ENCODE measurements at places on chromosomes 7 and 10. TPM values are rescaled to one million over a fixed set of nuclear protein-coding genes. Genes with fewer than 3 reads are reported as not detected.
A peak's percentile ranks its signal among the peaks of the same experiment; 100 is the strongest.

DNA sequence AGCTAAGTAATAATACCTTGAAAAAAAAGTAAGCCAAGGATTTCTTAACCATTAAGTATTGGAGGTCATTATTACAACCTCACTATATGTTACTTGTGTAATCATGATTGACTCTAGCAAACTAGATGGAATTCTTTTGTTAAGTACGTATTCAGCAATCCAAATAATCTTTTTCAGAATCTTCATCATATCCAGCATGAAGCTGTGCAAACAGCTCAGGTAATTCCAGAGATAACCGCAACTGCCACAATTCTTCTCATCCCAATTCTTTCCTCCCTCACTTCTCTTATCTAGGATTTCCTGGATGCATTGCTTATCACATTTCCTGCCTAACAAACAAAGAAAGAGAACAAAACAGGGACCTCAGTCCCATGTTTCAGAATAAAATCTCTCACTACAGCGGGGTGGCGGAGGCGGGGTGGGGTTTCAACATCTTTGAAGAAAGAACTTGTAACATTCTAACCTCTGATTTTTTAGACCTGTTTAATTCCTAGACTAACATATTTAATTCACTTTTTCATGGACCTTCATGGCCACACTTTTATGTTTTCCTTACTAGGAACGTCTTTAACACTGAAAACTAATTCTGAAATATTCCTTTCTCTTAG lies 156.5 kb downstream of the POM121L12 start:
- no peak for DNase-seq

DNA sequence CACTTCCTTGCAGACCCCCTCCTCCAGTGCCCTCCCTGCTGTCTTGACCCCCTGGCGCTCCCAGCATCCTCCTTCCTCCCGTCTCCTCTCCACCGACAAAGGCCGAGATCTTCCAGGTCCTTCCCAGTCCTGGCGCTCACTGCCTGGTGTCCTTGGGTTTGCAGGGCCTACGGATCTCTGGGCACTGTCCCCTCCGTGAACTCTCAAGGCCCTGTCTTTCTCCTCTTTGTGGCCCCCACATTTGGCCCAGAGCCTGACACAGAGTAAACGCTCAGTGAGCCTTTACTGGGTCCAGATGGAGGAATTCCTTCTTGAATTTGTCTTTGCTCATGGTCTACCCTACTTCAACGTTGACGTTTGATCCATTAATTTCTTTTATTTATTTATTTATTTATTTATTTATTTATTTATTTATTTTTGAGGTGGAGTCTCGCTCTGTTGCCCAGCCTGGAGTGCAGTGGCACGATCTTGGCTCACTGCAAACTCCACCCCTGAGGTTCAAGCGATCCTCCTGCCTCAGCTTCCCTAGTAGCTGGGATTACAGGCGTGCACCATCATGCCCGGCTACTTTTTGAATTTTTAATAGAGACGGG lies 29.7 kb downstream of the TMEM270 start:
- no peak for DNase-seq

- DNase-seq: peak; percentile 65
Measured at GRCh38 chr7:84697506-84697905, 489.4 kb downstream of the SEMA3D start.

The OPN4 gene
- total RNA-seq: not detected

GRCh38 chr10:110260746-110261477 lies 43.8 kb downstream of the SMNDC1 start:
- no peak for DNase-seq

The ANXA8L1 gene
- total RNA-seq: 31.7 TPM

The VTI1A gene
- total RNA-seq: 44.4 TPM

- DNase-seq: no peak
Measured at GRCh38 chr7:127886248-127886647, 145.0 kb downstream of the LRRC4 start.

GRCh38 chr10:86711513-86712316 lies 43.4 kb downstream of the LDB3 start:
- DNase-seq: peak; percentile 31

The FAM180A gene
- total RNA-seq: not detected
